ENCODE measurements at places on chromosomes 3 and 15. TPM values are rescaled to one million over a fixed set of nuclear protein-coding genes. Genes with fewer than 3 reads are reported as not detected.

DNA sequence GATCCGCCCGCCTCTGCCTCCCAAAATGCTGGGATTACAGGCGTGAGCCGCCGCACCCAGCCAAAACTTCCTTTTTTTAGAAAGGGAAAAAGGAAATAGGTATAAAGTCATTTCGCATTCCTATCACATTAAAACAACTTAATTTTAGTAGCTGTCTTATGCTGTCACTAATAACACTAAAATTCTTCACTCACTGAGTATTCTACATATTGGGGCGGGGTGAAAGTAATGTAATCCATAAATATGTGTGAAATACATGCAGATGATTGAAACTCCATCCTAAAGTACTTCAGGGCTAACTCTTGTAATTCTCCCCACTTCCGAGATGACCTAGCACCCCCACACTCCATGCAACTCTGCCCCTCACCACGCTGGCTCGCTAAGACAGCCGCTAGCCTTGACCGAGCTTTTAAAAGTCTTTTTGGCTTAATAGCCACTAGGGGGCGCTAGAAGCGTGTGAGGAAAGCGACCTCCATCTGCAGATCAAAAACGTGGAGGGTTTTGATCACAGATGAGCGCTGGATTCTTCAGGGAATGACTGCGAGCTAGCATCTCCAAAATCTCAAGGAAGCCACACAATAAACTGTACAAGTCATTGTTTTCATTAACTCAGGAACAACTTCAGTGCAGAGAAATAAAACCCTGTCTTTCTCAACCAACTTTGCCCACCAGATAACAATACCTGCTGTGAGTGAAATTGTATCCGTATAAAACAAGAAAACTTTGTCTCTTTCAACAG, 129.3 kb upstream of the IGF1R start:
- DNase-seq = peak; percentile 92

DNA sequence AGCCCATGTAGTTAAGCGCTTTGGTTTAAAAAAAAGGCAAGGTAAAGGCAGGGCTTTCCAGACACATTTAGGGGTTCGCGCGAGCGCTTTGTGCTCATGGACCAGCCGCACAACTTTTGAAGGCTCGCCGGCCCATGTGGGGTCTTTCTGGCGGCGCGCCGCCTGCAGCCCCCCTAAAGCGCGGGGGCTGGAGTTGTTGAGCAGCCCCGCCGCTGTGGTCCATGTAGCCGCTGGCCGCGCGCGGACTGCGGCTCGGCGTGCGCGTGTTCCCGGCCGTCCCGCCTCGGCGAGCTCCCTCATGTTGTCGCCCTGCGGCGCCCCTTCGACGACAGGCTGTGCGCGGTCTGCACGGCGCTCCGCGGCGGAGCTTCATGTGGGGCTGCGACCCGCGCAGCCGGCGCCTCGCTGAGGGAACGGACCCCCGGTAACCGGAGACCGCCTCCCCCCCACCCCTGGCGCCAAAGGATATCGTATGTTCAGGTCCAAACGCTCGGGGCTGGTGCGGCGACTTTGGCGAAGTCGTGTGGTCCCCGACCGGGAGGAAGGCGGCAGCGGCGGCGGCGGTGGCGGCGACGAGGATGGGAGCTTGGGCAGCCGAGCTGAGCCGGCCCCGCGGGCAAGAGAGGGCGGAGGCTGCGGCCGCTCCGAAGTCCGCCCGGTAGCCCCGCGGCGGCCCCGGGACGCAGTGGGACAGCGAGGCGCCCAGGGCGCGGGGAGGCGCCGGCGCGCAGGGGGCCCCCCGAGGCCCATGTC, 927 bp downstream of the SMAD6 start:
- no peak for DNase-seq

DNA sequence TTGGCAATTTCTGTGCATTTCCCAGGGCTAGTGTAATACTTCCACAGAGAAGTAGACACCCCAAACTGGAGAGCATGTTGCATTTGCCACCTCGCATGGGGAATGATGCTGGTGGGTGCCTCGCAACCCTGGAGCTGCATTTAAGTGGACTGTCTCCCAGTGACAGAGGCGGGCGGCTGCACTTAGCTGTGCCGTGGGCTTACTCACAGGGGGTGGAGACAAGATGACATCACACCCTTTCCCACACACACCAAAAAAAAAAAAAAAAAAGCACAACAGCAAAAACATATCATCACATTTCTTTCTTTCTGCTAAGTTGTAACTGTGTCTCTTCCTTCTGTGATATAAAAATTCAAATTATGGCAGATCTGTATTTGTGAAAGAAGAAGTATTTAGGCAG, at the start of gene ABI3BP:
TSS of gene ABI3BP (minus strand) at position 113 of the 400 bp plus-strand sequence. CDS start at position 76, 37 bp downstream.
- peak; percentile 88 for DNase-seq

- no peak for DNase-seq
These were observed 99.9 kb downstream of the SLCO3A1 start for GRCh38 chr15:91953432-91953831.

GRCh38 chr3:26624209-26624765, 1.7 kb downstream of the LRRC3B start:
- DNase-seq = no peak

DNA sequence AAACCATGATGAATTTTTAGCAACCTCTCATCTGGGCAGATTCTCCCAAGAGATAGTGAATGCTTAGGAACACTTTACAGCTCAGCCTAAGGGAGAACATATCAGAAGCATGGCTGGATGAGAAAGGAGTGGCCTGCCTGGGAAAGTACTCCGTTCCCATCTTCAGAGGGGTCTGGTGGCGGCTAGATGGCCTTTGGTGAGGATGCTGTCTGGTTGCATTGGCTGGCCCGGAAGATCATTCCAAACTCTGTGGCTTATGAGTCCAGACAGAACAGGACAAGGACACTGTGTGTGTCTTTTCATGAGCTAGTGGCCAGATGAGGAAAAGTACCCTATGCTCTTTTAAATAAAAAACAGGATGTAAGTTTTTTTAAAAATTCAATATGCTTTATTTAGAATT, 51.2 kb downstream of the CRTC3 start:
- no peak for DNase-seq

- peak; percentile 18 for DNase-seq
These were observed 4.6 kb upstream of the RTP2 start for GRCh38 chr3:187706971-187707370.

DNA sequence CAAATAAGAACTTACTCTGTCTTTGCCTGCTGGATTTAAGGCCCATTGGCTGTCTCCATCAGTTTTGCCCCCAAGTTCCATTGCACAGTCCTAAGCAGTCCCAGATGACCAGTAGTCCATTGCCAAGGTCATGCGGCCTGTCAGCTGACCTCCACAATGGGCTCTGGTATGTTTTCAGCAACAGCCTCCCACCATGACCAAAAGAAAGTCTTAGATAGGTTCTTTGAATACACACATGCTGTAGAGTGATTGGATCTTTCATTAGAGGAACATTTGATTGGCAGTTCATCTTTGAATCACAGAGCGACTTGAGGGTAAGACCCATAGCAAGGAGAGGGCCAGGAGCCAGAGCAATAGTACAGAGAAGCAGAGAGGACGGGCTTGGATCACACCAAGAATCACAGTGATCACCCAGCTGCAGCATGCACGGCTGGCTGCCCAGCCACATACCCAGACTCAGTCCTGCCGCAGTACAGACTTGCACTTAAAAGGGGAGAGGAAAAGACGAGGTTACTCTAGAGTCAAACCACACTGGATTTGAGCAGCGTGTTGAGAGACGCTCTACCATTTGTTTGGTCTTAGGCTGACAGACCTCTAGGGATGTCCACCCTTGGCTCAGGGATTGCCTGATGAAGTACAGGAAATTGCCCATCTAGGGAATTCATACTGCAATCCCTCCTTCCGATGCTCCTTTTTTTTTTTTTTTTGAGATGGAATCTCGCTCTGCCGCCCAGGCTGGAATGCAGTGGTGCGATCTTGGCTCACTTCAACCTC, 50.4 kb downstream of the APH1B start:
- DNase-seq = no peak

DNA sequence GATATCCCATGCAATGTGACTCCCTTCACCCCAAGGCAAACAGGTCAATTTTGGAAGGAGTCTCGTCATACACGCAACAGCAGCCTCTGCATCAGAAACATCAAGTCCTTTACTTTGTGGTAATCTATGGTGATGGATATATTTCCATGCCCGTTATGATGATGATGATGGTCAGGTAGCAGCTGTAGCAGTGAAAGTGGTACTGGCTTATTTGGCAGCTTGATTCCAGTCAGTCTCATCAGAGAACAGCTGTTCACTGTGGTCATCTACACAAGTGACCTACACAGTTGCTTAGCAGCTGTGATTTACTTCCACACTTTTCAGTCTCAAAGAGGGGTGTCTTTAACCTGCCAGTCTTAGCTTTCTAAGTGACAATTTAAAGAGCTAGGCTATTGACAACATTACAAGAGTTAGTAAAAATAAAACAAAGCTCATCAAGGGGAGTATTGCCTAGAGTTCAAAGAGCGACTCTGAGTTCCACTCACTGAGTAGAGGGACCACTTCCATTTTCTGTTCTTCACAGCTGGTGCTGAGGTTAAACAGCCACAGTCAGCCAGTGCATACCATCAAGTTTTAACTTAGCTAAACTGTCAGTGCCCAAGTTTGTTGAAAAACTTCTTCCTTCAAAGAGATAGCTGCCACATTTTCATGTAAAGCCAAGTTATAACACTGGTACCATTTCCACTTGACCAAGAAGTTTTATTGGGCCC, 587.4 kb upstream of the KCNMB2 start:
- DNase-seq = no peak

DNA sequence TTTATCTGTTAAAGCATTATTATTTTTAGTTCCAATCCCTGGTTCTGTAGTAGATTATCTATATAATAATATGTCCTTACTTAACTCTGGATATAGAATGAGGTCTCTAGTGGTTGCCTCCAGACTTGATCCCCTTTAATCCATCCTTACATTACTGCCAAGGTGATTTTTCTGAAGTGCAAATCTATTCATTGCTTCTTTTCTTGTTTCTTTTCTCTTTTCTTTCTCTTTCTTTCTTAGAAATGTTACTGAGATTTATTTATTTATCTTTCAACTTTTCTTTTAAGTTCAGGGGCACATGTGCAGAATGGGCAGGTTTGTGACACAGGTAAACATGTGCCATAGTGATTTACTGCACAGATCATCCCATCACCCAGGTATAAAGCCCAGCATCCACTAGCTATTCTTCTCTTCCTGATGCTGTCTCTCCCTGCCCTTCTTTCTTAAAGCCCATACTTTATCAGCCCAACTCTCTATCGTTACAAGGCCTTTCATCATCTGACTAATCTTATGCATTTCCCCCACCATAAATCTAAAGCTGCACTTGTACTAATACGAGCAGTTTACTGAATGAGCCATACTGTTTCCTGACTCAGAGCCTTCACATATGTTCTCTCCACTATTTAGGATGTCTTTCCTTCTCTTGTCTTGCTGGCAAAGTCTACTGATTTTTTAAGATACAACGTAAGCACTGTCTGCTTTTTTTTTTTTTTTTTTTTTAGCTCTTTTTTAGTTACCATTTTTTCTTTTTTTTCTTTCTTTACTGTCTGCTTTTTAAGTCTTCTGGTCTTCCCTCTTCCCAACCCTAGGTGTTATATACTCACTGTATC, 4.6 kb downstream of the GLCE start:
- DNase-seq = peak; percentile 12

- no peak for DNase-seq
These were observed 19.5 kb upstream of the C3orf70 start for GRCh38 chr3:185172086-185173049.

- DNase-seq = no peak
These were observed 101.6 kb downstream of the SLC25A26 start for GRCh38 chr3:66322436-66322835.

- DNase-seq = no peak
These were observed 115.3 kb downstream of the MEGF11 start for GRCh38 chr15:66138096-66138783.

GRCh38 chr3:64593350-64593749, 94.5 kb downstream of the ADAMTS9 start:
- no peak for DNase-seq

DNA sequence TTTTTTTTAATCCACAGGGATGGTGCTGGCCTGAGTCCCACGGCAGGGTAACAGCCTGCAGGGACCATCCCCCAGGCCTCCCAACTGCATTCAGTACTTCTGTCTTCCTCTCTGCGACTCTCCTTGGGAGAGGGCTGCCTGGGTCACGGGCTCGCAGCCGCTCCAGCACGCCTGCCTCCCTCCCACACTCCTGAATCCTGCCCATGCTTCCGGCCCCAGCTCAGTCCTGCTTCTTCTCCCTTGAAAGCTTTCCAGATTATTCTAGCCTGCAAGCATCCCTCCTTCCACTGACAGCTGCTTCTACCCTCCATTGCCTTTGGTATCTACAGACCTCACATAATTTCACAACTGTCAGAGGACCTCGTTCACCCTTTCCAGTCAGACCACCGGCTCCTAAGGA, 32.4 kb downstream of the MEGF11 start:
- DNase-seq = peak; percentile 63

DNA sequence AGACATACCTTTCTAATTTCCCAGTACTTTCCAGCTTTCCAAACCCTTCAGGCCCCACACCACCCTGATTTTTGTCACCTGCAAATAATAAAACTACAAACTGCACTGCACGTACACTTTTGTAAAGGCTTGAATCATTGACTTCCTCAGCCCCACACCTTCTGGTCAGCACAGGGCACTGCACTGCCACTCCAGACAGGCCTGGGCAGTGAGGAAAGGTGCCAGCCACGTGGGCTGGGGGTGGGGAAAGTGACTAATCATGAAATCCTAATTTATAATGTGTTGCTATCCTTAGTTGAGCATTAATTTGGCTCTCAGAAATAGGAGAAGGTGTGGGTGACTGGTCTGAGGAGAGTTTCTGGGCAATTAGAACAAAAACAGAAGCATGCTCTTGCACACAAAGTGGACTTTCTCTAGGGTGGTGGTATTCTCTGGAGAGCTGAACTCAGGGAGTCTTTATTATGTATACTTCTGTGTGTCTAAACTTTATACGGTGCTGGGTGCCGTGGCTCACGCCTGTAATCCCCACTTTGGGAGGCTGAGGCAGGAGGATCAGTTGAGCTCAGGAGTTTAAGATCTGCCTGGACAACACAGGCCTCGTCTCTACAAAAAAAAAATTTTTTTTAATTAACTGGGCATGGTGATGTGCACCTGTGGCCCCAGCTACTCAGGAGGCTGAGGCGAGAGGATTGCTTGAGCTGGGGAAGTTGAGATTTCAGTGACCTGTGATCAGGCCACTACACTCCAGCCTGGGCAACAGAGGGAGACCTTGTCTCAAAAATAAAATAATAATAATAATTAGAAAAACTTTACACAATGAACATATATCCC, 58.2 kb upstream of the FLNB start:
- DNase-seq = no peak

VILL gene
- 10.2 TPM for polyA plus RNA-seq

AHSG gene
- 0.03 TPM for polyA plus RNA-seq

FBXW12 gene
- polyA plus RNA-seq = not detected

ACAD11 gene
- polyA plus RNA-seq = 6.3 TPM

MKRN2OS gene
- polyA plus RNA-seq = 0.62 TPM

KLF15 gene
- 18.2 TPM for polyA plus RNA-seq

KCNMB2 gene
- polyA plus RNA-seq = 0.63 TPM

FETUB gene
- not detected for polyA plus RNA-seq

CELSR3 gene
- polyA plus RNA-seq = 1.2 TPM

C15orf39 gene
- 34.4 TPM for polyA plus RNA-seq

PDZRN3 gene
- 7.3 TPM for polyA plus RNA-seq

C3orf52 gene
- polyA plus RNA-seq = 6.5 TPM

GRK7 gene
- not detected for polyA plus RNA-seq

POLQ gene
- polyA plus RNA-seq = 0.16 TPM
